Activated T-helper 1 cell treated with anti-CD3 and anti-CD28 coated beads, Interleukin-12 subunit alpha, Interleukin-12 subunit beta, Interleukin-2, Interleukin-4 antibody, amounts not matched to agents 30 ng/mL and 10 ng/mL and 1 ng/mL, durations not matched to agents 14 hours and 24 hours and 36 hours (primary cell): ENCODE measurements at places on chromosomes 3 and 15.

- H3K4me1 ChIP-seq, result no peaks in the 10 kb centered on the region
- no peaks in the 10 kb centered on the region for H3K27me3 ChIP-seq
- no peak overlapping the region for H3K4me3 ChIP-seq
- no peaks in the 10 kb centered on the region for H3K36me3 ChIP-seq
- no peak for DNase-seq
These were observed 733.2 kb downstream of the ROBO2 start for GRCh38 chr3:77773084-77773483.

- H3K4me1 ChIP-seq, result peaks cover 96% of the 10 kb centered on the region
These were observed 37.8 kb downstream of the KLF13 start for GRCh38 chr15:31364301-31365031.

- no peak overlapping the region for H3K27ac ChIP-seq
- no peak for DNase-seq
- no peak overlapping the region for H3K4me3 ChIP-seq
- H3K36me3 ChIP-seq, result no peaks in the 10 kb centered on the region
These were observed 828.4 kb upstream of the DPPA4 start for GRCh38 chr3:110165753-110166152.

DNA sequence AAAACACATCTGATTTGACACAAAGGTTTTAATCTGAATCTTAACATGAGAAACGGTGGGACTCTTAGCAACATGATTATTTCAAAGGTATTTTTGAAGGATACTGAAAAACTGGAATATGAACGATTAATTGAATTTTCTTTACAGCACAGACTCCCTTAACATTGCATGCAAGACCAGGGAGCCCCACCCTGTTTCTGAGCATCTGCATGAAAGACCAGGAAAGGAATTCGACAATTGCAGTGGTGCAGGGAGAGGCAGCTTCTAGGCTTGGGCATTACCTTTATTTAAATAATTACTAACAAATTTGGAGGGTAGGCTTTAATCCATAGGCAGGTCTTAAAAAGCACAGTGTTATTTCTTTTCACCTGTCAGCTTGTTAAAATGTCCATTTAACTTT lies 240.6 kb upstream of the TOPAZ1 start:
- H3K27ac ChIP-seq, result no peak overlapping the region
- H3K4me3 ChIP-seq, result no peak overlapping the region
- DNase-seq, result no peak
- H3K4me1 ChIP-seq, result peaks cover 25% of the 10 kb centered on the region

DNA sequence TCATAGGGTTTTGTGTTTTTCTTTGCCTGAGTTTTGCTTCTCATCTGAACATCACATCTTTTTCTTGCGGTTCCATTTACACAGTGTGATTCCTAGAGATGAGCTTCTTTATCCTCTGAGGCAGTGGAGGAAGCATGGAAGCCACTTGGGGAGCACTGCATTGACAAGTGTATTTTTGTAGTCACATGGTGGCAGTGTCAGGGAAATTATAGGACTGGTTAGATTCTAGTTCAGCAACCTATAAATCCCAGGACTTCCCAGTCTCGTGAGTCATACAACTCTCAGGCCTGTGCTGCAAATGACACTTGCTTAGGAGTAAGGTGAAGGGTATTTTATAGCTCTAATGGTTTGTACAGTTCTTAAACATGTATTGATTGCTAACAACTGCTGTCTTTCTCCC lies 58.4 kb downstream of the RBM6 start:
- peaks cover 32% of the 10 kb centered on the region for H3K36me3 ChIP-seq
- no peak for DNase-seq
- no peaks in the 10 kb centered on the region for H3K4me1 ChIP-seq
- H3K27ac ChIP-seq, result no peak overlapping the region

GRCh38 chr15:25711164-25711563 lies 152.0 kb downstream of the ATP10A start:
- no peaks in the 10 kb centered on the region for H3K4me1 ChIP-seq
- H3K27ac ChIP-seq, result no peak overlapping the region
- no peak for DNase-seq
- peaks cover 8% of the 10 kb centered on the region for H3K36me3 ChIP-seq
- no peaks in the 10 kb centered on the region for H3K27me3 ChIP-seq
